ENCODE measurements at places on chromosomes 16 and 17. TPM values are rescaled to one million over a fixed set of nuclear protein-coding genes. Genes with fewer than 3 reads are reported as not detected.

The CD7 gene
- total RNA-seq: 0.81 TPM

The CCDC154 gene
- 0.42 TPM for total RNA-seq

The ATP2A1 gene
- total RNA-seq: 2,277 TPM

The HEXIM1 gene
- total RNA-seq: 52.2 TPM

DNA sequence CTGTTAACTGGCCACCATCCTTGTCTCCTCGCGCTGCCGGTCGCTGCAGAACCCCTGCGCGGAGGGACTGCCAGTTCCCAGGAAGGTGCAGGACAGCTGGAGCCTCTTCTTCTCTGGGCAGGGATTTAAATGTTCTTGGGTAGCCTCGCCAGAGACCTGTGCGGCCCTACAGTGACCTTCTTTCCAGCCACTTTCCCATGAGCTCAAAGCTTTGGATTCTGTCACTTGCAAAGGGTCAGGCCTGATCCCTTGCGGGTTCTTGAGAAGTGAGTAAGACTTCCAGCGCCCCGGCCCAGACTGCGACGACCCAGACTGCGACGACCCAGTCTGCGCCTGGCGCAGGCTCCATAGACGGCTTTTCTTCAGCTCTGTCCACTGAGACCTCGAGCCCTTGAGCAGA is 1.4 kb upstream of the SLFN5 start:
- H3K27ac ChIP-seq: peak overlapping the region; percentile 91
- peaks cover 19% of the 10 kb centered on the region for H3K4me1 ChIP-seq
- H3K4me3 ChIP-seq: peak overlapping the region; percentile 89

All from psoas muscle (tissue), 8 donors.